SIG-M5 (cell line): ENCODE measurements at places on chromosomes 13 and 19.

GRCh38 chr13:97028441-97029299 lies 34.4 kb upstream of the OXGR1 start:
- no peak for DNase-seq

- DNase-seq = no peak
Observed at GRCh38 chr19:4064496-4065260, 2.0 kb downstream of the ZBTB7A start.

DNA sequence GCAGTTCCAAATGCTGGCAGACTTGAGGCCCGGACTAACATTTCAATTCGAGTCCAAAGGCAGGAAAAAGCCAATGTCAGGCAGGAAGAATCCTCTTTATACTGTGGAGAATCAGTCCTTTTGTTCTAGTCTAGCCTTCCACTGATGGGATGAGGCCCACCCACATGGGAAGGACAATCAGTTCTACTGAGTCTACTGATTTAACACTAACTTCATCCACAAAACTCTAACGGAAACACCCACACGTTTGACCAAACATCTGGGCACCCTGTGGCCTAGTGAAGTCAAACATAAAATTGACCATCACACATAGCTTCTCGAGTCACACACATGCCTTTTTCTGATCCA lies 100.3 kb downstream of the UBL3 start:
- DNase-seq = no peak

DNA sequence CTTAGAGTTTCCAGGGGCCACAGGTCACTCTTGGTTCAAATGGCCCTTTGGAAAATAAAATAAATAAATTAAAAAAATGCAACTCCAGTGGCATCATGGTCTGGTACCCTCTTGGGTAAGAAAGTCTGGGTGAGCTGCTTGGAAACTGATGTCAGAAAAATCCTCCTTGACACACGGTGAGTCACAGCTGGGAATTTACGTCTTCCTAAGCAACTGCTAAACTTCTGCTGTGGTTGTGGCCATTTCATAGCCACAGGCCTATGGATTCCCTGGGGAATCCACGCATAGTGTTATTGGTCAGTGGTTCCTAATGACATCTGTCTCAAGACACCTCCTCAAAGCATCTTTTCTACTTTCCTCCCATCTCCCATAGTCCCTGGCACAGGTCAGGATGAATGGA lies 220.8 kb downstream of the COG6 start:
- DNase-seq = no peak

DNA sequence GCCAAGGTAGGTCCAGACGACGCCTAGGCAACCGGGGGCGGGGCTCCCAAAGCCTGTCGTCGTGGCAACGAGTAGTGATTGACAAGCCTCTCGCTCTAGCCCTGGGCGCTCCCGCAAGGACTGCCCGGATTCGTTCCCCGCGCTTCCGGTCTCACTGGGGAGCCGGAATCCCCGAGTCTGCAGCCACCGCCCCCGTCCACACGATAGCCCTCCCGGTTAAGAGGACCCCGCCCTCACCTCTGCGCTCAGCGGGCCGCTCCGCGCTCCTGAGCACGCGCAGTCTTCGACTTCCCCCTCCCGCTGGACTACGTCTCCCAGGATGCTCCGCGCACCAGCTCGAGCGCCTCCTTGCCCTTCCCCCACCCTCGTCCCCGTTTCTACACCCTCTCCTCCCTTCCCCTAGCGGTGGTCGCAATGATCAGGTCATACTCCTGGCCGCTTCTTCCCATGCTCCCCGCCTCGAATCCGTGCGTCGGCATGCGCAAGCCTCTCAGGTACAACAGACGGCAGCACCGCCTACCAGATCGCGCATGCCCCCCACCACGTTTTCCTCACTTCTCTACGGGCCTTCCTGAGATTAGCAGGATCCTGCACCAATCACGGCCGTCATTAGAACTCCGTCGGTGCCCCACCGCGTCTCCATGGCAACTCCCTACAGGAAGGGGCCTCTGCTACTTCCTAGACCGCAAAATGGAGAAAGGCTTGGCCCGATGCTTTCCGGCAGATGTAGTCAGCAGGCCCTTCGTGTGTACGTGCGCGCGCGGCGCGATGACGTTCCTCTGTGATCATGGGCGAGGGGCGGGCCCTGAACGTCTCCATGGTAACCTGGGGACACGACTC lies at the start of gene MZF1:
Gene MZF1 (minus strand): TSS at position 518 of the 840 bp plus-strand sequence. CDS start 1,946 bp downstream, outside the sequence.
- no peak for DNase-seq

DNA sequence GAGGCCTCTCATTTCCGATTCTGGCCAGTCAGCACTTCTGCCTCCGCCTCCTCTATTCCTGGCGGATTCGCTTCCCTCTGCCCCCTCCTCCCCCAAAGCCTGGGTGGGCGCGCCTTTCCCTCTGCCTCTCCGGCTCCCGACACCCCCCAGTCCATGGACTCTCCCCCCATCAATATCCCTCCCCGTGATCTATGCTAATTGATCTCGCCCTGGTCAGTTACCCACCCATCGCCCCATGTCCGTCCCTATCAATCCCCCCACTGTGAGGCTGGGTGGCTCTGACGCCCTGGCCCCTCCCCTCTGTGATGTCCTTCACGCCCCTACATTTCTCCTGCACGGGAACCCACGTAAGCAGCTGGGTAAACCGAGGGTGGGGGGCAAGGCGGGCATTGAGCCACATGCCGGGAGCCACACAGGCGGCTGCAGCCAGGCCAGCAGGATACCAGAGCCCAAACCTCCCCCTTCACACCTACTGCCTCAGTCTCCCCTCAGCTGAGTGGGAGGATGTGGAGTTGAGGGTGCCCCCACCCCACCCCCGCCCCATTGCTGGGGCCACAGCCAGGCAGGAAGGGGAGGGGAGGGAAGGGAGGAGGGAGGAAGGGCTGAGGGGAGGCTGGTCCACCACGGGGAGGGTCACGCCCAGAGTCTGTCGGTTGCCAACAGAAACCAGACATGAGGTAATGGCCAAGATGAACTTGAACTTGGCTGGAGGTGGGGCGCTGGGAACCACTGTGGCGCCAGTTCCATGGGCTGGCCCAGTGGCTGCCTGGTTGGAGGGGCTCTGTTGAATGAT lies 21.0 kb downstream of the SMIM24 start:
- DNase-seq = no peak
